H1 (cell line): ENCODE measurements at places on chromosomes 4 and X. TPM values are rescaled to one million over a fixed set of nuclear protein-coding genes. Genes with fewer than 3 reads are reported as not detected.

ASIC5 gene
- polyA plus RNA-seq = not detected in 2 replicates

SLC6A14 gene
- not detected in 2 replicates for polyA plus RNA-seq

XKRX gene
- polyA plus RNA-seq = 0.70 and 0.83 TPM in 2 replicates

TLR6 gene
- 0.02 TPM in 1 of 2 replicates, not detected in the other for polyA plus RNA-seq

CXXC4 gene
- 0.60 and 1.3 TPM in 2 replicates for polyA plus RNA-seq

IL13RA1 gene
- 1.7 and 3.3 TPM in 2 replicates for polyA plus RNA-seq

SLC7A11 gene
- polyA plus RNA-seq = 5.9 and 6.6 TPM in 2 replicates
